ENCODE measurements at places on chromosomes 7 and 10.

DNA sequence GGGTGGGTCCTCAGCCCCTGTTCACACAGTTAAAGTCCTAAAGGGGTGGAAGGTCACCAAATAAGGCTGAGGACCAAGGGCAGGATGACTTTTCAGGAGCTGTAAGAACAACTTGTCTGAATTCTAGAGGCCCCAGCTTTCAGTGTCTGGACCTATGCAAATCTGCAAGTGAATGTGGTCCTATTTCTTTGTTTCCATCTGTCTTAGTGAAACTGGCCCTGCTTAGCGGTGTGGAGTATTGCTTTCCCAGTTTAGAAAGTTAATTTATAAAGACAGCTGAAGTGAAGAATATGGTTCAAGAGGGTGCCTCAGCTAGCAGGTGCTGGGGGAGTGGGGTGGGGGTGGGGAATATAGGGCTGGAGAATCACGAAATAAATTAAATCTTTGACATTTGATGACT, 40.1 kb downstream of the HHEX start:
- no peak for DNase-seq

- no peak for DNase-seq
Observed at GRCh38 chr10:76778914-76779795, 858.5 kb downstream of the KCNMA1 start.

DNA sequence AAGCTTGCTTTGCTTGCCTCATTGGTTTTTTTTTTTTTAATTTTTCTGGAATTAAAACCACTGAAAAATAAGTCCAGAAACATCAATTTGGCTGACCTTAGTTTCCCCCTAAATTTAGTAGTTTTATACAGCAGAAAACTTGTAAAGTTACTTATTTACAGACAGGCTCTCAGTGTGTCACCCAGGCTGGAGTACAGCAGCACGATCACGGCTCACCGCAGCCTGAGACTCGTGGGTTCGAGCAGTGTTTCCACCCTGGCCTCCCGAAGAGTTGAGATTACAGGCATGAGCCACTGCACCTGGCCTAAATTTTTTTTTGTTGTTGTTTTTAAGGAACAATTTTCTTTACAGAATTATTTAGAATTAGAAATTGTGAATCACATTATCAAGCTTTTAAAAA, 250.5 kb downstream of the SDK1 start:
- DNase-seq, result no peak

- no peak for DNase-seq
Observed at GRCh38 chr7:42730586-42730985, 181.3 kb downstream of the C7orf25 start.

DNA sequence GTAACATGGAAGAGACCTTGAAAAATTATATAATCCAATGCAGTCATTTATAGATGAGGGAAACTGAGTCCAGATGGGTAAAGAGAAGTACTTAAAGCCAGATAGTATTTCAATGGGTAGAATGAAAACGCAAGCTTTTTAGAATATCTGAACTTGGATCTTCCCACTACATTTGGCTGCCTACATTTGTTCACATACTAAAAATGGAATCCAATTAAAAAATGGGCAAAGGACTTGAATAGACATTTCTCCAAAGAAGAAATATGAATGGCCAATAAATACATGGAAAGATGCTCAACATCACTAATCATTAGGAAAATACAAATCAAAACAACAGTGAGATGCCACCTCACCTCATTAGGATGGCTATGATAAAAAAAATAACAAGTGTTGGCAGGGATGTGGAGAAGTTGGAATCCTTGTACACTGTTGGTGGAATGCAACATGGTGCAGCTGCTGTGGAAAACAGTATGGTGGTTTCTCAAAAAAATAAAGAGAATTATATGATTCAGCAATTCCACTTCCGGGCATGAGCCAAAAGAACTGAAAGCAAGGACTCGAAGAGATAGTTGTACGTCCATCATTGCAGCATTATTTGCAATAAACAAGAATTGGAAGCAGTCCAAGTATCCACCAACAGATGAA, 188.0 kb downstream of the FRMD4A start:
- DNase-seq, result no peak

- DNase-seq, result no peak
Observed at GRCh38 chr7:20794676-20795075, 8.0 kb upstream of the SP8 start.

GRCh38 chr10:18545621-18546305, 105.6 kb downstream of the NSUN6 start:
- DNase-seq, result no peak

GRCh38 chr10:125662584-125662983, 20.4 kb downstream of the TEX36 start:
- no peak for DNase-seq

DNA sequence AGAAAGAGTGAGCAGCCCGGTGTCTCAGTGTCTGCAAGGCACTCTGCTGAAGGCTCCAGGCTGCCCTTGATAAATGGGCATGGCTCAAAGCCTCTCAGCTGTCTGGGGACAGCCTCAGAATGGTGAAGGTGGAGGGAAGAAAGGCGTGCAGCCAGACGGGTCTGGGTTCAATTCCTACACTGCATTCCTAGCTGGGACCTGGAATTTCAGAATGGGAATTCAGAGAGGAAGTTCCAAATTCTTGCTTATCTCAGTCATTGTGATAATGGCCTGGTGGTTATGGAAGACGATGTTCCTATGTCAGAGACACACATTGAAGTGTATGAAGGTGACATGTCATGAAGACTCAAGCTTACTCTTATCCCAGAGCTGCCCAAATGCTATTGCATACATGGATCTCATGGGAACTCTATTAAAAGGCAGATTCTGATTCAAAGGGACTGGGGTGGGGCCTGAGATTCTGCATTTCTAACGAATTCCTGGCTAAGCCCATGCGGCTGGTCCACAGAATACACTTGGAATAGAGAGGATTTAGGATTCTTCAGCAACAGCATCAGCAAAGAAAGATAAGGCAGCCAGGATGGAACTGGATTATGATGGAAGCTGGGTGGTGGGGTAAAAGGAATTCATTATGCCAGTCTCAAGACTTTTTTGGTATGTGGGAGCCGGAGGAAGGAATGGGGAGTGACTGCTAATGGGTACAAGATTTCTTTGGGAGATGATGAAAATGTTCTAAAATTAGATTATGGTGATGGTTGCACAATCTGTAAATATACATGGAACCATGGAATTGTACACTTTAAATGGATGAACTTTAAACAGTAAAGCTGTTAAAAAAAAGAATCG, 82.6 kb upstream of the ZMIZ1 start:
- DNase-seq, result no peak

GRCh38 chr10:118732245-118733165, 22.3 kb downstream of the CACUL1 start:
- no peak for DNase-seq

GRCh38 chr7:102286237-102287110, at the start of gene SH2B2:
SH2B2 (plus strand) TSS chr7:102286868; CDS start chr7:102300551, 13,683 bp downstream.
- DNase-seq, result peak; percentile 85

GRCh38 chr7:111588065-111588433, 25.8 kb upstream of the IMMP2L start:
- DNase-seq, result no peak

GRCh38 chr7:105621617-105622016, 40.3 kb upstream of the EFCAB10 start:
- DNase-seq, result no peak

DNA sequence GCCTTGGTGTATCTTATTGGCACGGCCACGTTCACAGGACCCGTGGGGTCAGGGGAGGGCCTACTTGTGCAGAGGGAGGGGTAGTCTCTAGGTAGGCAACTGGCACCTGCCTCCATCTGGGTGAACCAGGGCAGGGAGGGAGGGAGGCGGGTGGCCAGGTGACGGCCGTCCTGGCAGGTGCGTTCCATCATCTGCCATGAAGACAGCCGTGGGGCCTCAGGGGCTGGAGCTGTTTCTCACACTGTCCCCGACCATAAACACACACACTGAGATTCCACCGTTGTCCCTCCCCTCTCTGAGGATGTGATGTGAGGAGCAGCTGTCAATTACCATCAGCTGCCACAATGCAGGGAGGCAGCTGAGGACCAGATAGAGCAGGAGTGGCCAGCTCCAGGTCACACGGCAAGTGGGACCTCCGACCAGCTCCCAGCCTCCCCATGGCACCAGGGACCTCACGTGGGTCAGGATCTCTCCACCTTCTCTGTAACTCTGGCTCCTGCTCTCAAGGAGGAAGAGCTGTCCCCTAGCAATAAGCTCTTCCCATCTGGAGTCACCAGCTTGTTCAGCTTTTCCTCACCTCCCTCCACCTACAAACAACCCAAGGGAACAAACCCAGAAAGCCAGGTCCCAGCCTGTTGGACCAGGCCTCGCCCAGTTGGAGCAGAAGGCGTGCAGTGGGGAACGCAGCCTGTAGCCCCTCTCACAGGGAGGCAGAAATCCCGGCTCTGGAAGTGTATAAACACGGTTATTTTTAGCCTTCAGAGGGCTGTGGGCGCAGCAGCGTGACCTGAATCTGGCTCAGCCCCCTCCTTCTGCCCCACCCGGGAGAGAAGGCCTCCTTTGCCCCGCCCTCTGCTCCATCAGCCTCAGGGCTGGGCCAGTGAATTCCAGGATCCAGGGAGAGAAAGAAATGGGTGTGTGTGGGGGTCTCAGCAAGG, 33.1 kb downstream of the ZMIZ1 start:
- DNase-seq, result peak; percentile 54

- DNase-seq, result peak; percentile 82
Observed at GRCh38 chr10:69451784-69452251, 553 bp downstream of the TSPAN15 start.

DNA sequence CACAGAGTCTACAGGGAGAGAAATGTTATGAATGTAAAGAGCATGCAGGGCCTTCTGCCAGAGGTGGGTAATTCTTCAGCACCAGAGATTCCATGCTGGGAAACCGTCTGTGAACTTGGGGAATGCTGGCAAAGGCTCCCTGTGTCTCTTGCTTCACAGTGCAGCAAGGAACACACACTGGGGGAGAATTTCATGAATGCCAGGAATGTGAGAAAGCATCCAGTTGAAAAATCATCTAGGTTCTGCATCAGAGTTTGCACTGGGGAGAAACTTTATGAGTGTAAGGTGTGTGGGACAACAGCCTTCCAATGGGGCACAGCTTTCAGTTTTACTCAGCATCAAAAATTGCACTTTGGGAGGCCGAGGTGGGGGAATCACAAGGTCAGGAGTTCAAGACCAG, 224.3 kb upstream of the IGFBP3 start:
- DNase-seq, result no peak

DNA sequence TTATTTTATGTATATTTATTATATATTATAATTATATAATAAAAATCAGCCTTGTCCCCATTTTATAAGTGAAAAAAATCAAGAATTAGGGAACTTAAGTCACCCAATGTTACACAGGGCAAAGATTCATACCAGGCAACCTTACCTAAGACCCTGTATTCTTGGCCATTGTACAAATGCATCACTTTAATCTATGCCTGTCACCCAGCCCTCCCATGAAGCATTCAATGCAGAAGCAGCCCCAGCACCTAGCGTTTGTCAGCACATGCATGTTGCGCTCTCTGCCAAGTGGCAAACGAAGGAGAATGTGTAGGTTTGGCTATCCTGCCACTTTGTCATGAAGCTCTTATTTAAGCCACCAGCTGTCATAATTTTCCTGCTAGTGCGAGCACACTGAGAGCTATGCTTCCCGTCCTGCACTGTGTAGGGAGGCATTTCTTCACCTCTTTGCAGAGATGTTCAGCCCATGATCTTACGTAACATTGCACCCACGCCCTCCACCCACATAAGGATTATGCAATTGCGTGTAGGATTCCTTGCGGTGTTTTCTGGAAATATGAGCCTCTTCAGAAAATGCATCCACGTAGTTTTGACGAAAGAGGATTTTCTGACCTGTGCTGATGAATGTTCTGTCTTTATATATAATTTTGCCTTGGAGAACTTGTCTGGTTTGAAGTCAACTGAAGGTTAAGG, 7.7 kb upstream of the COBL start:
- DNase-seq, result no peak

GRCh38 chr7:116194115-116194514, 16.2 kb upstream of the TES start:
- no peak for DNase-seq

DNA sequence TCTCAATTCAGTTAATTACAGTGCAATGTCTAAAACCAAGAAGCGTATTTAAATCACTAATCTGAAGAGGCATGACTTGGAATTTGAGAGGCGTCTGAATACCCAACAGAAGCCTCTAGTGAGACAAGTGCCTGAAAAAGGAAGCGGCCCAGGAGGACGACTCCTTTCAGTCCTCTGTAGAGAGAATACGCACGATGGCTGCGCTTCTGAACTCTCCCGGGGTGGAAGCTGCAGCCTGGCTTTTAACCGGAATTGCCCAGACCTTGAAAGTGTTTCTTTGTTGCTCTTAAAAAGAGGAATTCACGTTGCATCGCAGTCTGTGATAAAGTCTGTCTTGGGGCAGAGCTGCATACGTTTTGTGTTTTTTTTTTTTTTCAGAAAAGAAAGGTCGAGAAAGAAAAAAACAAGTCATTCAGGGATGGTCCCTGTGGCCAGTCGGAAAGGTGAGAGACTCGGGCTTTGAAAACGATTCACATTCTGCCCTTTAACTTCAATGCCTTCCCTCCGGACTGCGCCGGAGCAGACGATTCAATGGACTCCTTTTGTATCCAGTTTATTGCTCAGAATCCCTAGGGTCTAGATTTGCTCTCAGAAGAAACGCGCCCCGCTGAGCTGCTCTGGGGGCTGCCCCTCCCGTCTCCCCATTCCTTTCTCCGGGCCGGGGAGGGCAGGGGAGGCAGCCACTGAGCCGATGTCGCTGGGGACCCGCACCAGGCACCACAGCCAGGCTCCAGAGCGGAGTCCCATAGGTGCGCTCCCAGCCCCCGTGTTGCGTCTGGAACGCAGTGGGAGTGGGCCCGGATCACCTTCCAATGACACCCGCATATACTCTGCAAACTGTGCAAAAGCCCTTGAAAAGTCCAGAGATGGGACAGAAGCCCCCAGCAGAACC, 994 bp upstream of the PTF1A start:
- DNase-seq, result no peak

Measured in small intestine (tissue), 16 donors.